ENCODE measurements at places on chromosomes 3 and 15. TPM values are rescaled to one million over a fixed set of nuclear protein-coding genes. Genes with fewer than 3 reads are reported as not detected.

The HHATL gene
- total RNA-seq: not detected

The IQCH gene
- total RNA-seq: 0.95 TPM

The CCR9 gene
- total RNA-seq: not detected

The SEMA3F gene
- total RNA-seq: 0.19 TPM

The MLH1 gene
- total RNA-seq: 50.7 TPM

The HESX1 gene
- not detected for total RNA-seq

The AGTR1 gene
- not detected for total RNA-seq

The CLASP2 gene
- 47.9 TPM for total RNA-seq
